Vagina (tissue), 2 donors: ENCODE measurements at places on chromosomes 12 and 14.

GRCh38 chr12:52439420-52439819 is 5.2 kb upstream of the KRT75 start:
- peak; percentile 54 for DNase-seq

DNA sequence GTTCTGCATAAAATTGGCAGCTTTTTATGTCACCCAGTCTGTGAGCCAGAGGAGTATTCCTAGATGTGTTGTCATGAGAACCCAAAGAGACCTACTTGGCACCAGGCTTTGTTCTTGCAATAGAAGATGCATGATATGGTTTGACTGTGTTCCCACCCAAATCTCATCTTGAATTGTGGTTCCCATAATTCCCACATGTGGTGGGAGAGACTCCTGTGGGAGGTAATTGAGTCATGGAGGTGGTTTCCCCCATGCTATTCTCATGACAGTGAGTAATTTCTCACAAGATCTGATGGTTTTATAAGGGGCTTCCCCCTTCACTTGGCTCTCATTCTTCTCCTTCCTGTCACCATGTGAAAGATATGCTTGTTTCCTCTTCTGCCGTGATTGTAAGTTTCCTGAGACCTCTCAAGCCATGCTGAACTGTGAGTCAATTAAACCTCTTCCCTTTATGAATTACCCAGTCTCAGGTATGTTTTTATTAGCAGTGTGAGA is 572.0 kb upstream of the ATP2B1 start:
- no peak for DNase-seq

GRCh38 chr12:90368081-90368480 is 586.9 kb downstream of the CCER1 start:
- DNase-seq, result no peak

GRCh38 chr14:70789961-70790360 is 19.4 kb downstream of the MAP3K9 start:
- no peak for DNase-seq

DNA sequence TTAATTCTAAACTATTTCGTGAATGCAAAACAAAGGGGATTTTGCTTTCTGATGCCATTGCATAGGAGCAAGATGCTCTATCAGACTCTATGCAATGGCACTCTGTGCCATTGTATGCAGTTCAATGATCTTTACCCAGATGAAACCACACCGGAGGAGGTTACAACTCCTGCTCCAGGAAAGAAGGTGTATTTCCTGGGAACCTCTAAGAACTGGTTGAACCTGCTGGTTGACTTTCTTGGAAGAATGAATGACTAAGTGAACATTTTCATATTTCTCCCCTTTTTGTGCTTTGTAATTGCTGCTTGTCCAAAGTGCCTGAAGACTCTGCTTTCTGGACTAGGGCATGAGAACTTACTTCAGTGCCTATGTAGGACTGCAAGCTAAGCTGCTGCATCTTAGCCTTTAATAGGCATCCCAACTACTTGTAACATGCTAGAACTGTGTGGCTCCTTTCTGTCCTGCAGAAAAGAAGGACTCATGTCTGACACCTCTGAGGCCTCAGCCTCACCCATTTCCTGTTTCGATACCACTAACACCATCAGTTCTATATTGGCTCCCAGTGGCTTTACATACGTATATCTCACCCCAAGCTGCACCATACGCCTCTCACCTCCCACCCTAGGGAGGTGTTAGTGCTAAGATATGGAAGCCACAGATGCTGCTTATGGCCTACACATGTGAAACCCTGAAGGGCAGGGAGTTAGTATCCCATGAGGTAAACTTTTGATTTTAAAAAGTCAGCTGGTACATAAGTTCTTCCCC is 193.5 kb upstream of the CNOT2 start:
- DNase-seq, result no peak

DNA sequence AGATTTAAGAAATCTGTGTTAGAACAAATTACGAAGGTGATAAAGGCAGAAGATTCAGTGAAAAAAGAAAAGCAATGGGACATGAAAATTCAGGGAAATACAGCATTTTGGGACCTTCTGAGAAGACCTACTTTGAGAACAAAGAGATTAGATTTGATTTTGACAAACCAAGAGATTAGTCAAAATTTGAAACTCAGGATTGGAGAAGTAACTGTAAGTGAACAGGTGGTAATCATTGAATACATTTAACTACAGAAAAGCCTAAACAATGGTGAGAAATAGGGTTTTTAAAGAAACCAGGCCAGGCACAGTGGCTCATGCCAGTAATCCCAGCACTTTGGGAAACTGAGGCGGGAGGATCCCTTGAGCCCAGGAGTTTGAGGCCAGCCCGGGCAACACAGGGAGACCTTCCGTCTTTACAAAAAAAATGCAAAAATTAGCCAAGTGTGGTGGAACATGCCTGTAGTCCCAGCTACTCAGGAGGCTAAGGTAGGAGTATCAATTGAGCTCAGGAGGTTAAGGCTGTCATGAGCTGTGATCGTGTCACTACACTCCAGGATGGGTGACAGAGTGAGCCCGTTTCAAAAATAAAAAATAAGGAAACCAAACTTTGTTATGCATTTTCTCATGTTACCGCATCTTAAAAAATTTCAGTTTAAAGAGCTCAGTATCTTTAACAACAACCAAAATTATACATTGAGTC is 8.9 kb upstream of the SAV1 start:
- no peak for DNase-seq

GRCh38 chr14:104116756-104117340 is 21.5 kb upstream of the KIF26A start:
- DNase-seq, result no peak

GRCh38 chr12:10234562-10234961 is 21.9 kb downstream of the GABARAPL1 start:
- DNase-seq, result no peak

DNA sequence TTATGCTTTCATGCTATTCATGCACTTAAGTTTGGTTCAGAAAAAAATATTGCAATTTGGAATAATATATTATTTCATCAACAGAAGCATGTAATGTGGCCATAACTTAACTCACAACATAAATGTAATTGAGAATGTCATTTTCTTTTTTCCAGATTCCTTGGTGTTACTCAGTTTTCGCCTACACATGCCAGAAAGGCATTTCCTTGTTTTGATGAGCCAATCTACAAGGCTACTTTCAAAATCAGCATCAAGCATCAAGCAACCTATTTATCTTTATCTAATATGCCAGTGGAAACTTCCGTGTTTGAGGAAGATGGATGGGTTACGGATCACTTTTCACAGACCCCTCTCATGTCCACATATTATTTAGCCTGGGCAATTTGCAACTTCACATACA is 14.4 kb downstream of the TRHDE start:
- DNase-seq, result no peak

GRCh38 chr14:38578278-38578681 is 322.4 kb upstream of the CLEC14A start:
- no peak for DNase-seq

DNA sequence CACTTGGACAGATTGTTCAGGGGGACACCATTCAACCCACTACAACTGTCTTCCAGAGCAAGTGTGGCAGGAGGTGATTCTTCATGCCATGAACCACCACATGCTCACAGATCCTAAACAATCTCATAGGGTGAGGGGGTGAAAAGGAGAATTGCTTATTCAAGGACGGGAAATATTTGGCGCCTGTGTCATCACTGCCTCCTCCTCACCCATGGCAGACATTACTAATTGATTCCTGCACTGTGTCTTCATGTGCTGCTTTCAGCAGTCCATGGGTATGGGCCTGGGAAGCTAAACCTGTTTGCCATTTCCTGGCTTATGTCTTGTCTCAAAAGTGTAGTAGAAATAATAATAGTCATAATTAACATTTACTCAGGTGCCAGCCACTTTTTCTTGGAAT is 31.3 kb downstream of the MMAB start:
- DNase-seq, result no peak

DNA sequence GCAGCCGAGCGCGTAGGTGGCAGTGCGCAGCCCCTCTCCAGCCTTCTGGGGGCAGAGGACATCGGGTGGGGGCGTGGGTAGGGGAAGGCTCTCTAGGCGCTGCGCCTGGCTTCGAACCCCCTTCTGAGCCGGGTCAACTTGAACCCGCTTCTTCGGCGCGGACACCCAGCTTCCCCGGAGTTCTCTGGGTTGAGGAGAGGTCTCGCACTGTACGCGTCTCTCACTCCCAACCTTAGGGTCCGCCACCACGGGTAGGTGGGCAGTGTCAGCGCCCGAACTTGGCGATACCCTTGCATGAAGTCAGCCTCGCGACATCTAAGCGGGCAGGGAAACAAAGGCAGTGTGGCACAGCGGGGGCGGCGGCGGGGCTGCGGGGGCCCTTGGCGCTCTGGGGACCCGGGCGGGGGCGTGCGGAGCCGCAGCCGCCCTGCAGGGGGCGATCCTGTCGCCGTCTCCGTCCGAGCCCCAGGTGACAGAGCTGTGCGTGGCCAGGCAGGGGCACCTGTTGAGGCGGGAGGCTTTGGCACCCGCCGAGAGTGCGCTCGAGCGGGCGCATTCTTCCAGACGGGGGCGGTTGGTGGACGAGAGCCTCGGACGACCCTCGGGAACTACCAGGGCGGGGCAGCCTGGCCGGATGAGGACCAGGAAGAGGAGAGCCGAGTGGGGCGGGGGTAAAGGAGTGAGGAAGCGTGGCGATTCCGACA is 1.1 kb downstream of the GALNT16 start:
- DNase-seq, result no peak

- DNase-seq, result no peak
Observed at GRCh38 chr14:25049093-25049567, 817 bp downstream of the STXBP6 start.

DNA sequence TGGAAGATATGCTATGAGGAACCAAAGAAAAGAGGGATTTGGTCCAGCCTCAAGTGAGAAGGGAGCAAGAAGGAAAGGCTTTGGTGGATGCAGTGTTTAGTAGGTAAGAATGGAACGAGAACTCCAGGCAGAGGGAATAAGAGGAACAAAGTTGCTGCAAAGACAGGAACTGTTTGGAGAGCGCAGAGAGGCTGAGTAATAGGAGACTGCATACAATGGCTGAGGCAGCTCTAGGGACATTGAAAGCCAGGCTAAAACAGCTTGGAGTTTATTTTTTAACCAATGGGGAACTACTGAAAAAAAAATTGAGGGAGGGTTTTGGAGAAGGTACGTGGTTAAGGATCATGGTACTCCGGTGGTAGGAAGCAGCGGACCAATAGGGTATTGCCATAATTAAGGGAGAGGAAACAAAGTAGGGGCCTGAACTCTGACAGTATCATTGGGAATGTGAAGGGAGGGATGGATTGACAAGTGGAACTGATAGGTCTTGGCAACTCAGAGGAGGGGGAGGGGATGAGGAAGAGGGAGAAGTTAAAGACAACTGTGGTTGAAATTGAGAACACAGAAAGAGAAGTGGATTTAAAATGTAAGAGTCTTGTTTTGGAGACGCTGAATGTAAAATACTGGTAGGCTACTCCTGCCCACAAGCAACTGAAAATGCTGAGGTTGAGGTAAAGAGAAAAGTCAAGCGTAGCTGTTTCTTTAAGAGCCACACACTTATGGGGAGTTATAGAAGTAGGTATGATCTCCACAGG is 4.8 kb downstream of the ASCL4 start:
- DNase-seq, result no peak

GRCh38 chr12:57781801-57782200 is 786 bp upstream of the TSFM start:
- DNase-seq, result no peak

DNA sequence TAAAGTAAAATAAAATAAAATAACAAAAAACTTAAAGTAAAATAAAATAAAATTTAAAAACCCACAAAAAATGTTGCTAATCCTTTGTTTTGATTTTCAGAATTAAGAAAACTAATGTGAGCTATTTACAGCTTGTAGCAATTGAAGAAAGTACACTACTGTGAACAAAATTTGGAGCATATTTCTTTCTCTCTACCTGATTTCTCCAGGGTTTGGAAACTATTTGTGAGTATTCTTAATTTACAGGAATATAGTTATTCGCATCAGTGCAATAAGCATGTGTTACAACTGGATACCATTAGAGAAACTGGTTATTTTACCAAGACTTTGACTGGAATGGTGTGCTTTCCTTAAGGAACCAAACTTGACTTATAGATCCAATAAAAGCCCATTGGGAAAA is 86.1 kb upstream of the CNOT2 start:
- no peak for DNase-seq

- no peak for DNase-seq
Observed at GRCh38 chr12:89051065-89051677, 301.1 kb downstream of the DUSP6 start.

GRCh38 chr12:122830517-122831214 is 4.6 kb upstream of the HIP1R start:
- no peak for DNase-seq

DNA sequence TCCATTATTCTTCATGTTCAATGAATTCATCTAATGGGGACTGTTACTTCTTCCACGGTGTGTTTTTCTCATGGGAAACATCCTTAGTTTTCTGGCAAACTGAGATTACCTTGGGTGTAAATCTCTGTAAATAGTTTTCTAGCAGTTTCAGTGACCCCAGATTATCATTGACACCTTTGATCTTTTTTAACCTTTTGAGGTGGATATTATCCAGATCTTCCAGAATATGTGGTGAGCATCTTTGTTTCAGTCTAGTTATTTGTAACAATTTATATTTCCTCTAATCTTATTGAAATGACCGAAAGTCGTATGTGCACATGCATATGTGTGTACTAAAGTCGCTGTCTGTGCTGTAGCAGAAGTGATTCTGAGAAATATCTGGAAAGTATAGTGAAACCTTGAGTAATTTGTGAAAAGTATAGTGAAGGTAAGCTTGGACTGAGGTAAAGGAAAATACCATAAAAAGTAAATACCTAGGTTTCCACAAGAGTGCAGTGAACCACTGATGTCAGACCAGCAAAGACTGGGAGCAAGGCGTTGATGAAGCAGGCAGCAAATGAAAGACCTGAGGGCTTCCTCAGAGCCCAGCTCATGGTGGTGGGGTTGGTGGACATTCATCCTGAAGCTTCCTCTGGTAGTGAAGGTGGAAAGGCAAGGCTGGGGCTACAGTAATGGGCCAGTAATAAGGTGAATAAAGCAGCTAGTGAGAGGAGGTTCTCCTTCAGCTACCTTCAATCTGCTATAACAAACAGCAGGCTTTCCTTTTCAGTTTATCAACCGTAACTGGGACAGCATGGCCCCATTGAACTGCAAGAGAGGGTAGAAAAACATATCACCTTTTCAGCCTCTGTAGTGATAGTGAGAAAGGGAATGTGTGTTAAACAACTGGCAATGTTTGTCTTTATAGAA is 480.2 kb upstream of the FBXO33 start:
- no peak for DNase-seq

DNA sequence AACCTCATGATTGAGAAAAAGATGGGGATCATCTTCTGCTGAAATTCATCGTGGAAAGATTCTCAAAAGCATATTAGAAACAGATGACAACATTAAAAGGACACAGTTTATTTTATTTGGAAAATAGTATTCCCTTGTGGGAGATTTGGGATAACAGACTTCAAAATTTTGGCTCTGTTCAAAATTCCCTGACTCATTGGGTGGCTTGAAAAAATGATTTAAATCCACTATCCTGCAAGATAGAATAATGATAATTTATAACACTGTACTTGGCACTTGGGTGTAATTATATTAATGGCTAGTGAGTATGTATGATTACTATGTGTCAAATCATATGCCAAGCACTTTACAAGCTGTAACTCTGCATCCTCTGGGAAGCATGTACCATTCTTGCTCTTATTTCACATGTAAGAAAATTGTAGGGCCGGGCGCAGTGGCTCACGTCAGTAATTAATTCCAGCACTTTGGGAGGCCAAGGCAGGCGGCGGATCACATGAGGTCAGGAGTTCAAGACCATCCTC is 128.8 kb downstream of the LMNTD1 start:
- no peak for DNase-seq

- no peak for DNase-seq
Observed at GRCh38 chr14:103031566-103031911, 25.8 kb downstream of the CDC42BPB start.

- no peak for DNase-seq
Observed at GRCh38 chr14:65772921-65773574, 360.5 kb downstream of the FUT8 start.

GRCh38 chr12:52010692-52011601 is 4.2 kb downstream of the TAMALIN start:
- DNase-seq, result no peak
